ENCODE measurements at places on chromosomes 5 and 9. TPM values are rescaled to one million over a fixed set of nuclear protein-coding genes. Genes with fewer than 3 reads are reported as not detected.

Gene FOXD1
- polyA plus RNA-seq = not detected

Gene INSL6
- not detected for polyA plus RNA-seq

Gene PRR16
- 0.56 TPM for polyA plus RNA-seq

GRCh38 chr9:121556580-121556979, 56.9 kb upstream of the GGTA1 start:
- no peaks in the 10 kb centered on the region for H3K36me3 ChIP-seq
- H3K27ac ChIP-seq = no peak overlapping the region
- H3K4me1 ChIP-seq = peaks cover 44% of the 10 kb centered on the region
- DNase-seq = peak; percentile 46

- H3K4me1 ChIP-seq = no peaks in the 10 kb centered on the region
- no peak overlapping the region for H3K4me3 ChIP-seq
- H3K36me3 ChIP-seq = no peaks in the 10 kb centered on the region
- no peaks in the 10 kb centered on the region for H3K27me3 ChIP-seq
These were observed 110.4 kb upstream of the NR5A1 start for GRCh38 chr9:124617477-124618141.

DNA sequence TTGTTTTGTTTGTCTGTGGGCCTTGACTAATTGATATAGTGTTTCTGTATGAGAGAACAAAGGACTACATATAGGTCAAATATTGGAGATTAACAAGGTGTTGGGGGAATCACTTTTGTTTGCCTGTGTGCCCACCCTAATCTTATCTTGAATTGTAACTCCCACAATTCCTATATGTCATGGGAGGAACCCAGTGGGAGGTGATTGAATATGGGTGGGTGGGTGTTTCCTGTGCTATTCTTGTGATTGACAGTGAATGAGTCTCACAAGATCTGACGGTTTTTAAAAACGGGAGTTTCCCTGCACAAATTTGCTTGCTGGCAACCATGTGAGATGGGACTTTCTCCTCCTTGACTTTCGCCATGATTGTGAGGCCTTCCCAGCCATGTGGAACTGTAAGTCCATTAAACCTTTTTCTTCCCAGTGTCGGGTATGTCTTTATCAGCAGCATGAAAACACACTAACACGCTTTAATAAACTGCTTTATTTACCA, 64.9 kb upstream of the HSPB3 start:
- DNase-seq = no peak
- no peaks in the 10 kb centered on the region for H3K4me1 ChIP-seq
- no peaks in the 10 kb centered on the region for H3K27me3 ChIP-seq
- H3K27ac ChIP-seq = no peak overlapping the region
- H3K36me3 ChIP-seq = no peaks in the 10 kb centered on the region
- H3K4me3 ChIP-seq = no peak overlapping the region
